ENCODE measurements at places on chromosomes 3 and 15.

- no peak for DNase-seq
Observed at GRCh38 chr3:71011565-71012287, 571.8 kb downstream of the FOXP1 start.

DNA sequence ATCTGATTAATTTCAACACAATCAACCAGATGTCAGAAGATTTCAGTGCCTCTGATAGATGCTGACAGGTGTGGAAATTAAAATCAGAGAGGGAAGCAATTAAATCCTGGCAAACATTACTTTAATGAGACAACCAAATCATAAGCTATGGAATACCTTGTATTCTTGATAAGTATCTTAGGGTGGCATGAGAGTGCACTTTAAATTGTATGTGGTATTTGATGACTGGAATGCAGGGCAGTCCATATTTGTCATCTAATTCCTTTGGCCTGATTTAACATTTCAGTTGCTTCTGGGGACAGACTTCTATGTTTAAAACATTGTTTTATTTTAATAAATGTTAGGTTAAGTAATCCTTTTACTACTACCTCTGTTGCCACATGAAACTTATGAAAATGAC, 184.1 kb downstream of the LPP start:
- no peak for DNase-seq

- DNase-seq: no peak
Observed at GRCh38 chr3:140910860-140911259, 30.8 kb upstream of the SLC25A36 start.

DNA sequence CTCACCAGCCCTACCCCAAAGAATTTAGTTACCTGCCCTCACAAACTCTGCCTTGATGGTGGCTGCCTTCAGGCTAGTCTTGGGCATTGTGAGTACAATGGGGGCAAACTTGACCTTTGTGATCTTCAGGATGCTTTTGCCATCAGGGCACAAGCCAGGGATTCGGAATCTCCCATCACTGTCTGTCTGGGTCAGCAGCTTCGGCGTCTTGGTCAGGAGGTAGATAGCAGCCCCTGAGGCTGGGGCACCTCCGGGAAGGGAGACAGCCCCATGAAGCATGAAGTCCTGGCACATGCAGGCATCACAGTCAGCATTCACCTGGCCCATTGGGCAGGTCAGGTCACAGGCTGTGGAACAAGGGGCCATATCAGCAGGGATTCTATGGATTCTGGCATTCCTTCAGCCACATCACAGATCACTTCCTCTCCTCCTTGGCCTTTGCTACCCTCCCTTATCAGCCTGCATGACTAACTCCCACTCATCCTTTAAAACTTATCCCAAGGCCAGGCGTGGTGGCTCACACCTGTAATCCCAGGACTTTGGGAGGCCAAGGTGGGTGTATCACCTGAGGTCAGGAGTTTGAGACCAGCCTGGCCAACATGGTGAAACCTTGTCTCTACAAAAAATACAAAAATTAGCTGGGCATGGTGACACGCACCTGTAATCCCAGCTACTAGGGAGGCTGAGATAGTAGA, 6.9 kb downstream of the CILP start:
- DNase-seq: no peak

- no peak for DNase-seq
Observed at GRCh38 chr15:71295603-71296314, 180.5 kb downstream of the THSD4 start.
